Skin of body (tissue), 3 donors: ENCODE measurements at places on chromosomes 12 and 14.

- peak; percentile 47 for DNase-seq
Measured at GRCh38 chr14:76917158-76917596, 91.0 kb downstream of the LRRC74A start.

DNA sequence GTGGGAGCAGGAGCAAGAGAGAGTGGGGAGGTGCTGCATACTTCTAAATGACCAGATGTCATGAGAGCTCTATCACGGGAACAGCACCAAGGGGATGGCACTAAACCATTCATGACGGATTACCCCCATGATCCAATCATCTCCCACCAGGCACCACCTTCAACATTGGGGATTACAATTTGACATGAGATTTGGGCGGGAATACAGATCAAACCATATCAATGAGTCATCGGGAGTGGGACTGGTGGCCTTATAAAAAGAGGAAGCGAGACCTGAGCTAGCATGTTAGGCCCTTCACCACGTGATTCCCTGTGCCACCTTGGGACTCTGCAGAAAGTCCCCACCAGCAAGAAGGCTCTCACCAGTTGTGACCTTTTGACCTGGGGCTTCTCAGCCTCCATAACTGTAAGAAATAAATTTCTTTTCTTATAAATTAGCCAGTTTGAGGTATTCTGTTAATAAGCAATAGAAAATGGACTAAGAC, 28.7 kb downstream of the COX8C start:
- no peak for DNase-seq

DNA sequence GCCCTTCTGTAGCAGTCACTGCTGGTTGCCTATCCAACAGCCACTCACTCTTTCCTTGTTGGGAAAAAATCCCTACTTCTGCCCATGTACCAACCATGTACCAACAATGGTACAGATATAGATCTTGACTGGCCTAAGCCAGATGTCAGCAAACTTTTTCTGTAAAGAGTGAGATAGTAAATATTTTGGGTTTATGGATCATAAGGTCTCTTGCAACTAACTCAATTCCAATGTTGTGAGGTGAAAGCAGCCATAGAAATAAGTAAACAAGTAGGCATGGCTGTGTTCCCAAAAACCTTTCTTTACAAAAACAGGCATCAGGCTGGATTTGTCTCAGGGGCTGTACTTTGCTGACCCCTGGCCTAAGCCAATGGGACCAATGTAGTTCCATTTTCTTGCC, 73.5 kb downstream of the ARMH4 start:
- DNase-seq, result no peak

- DNase-seq, result no peak
Measured at GRCh38 chr12:50192908-50193307, 25.7 kb upstream of the CERS5 start.

- DNase-seq, result no peak
Measured at GRCh38 chr12:57091638-57092528, 3.0 kb downstream of the NAB2 start.

GRCh38 chr12:51450806-51451205, 26.2 kb downstream of the SLC4A8 start:
- no peak for DNase-seq

DNA sequence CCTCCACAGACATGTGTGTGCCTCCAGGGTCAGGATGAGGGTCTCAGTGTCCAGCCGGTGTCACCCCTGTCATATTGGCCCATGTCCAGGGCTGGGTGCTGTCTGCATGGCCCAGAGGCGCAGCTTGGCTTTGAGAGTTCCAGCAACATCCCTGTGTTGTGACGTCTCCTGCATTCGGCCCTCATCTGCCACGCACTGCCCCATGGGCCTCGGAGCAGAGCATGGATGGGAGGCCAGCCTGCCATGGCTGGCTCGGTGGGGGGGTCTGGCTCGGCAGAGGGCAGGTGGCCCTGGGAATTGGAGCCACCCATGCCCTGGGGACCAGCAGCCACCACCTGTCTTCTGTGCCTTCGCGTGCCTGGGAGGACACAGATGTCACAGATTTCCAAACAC, 10.8 kb upstream of the TEX22 start:
- DNase-seq, result no peak
